ENCODE measurements at places on chromosomes 3 and 15.
A peak's percentile ranks its signal among the peaks of the same experiment; 100 is the strongest.

DNA sequence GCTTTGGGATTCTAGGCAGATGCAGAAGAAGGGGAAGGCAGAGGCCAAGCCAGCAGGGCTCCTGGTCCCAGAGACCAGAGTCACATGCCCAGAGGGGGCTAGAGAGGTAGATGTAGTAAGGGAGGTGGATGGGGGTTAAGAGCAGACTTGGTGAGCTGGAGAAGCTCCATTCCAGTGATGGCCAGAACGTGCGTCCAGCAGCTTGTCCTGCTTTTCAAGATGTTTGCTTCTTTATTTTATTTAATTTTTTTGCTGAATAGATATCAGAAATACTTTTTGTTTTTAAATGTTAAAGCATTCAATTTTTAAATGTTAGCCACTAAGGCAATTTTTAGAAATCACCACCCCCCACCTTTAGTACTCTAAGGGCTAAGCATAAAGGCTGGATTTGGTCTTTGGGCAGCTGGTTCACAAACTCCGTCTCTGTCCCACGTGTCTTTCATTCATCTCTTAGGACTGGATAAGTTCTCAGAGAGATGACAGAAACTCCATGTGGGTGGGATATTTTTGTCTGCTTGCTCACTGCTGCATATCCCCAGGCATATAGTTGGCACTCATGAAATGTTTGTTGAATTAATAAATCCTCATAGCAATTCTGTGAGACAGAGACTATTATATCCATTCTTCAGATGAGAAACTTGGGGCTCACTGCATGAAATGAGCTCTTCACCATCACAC lies 6.7 kb downstream of the COLQ start:
- DNase-seq, result peak; percentile 32

DNA sequence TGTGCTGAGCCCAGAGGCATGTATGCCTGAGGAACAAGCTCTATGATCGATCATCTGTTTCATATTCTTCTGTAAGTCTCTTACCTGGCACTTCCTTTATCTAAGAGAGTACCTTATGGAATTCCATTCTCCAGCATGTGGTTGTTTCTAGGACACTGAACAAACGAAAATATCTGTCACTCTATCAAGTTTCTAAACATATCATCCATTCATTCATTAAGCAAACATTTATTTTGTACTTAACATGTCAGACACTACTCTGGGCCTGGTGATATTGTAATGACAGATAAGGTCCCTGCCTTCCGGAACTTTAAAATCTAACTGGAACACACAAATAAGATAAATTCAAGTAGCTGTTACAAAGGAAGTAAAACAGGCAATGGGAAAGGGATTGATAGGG lies 477.1 kb downstream of the IGSF11 start:
- DNase-seq, result no peak

- DNase-seq, result no peak
These were observed 57.8 kb upstream of the TGFBR2 start for GRCh38 chr3:30548600-30548999.

DNA sequence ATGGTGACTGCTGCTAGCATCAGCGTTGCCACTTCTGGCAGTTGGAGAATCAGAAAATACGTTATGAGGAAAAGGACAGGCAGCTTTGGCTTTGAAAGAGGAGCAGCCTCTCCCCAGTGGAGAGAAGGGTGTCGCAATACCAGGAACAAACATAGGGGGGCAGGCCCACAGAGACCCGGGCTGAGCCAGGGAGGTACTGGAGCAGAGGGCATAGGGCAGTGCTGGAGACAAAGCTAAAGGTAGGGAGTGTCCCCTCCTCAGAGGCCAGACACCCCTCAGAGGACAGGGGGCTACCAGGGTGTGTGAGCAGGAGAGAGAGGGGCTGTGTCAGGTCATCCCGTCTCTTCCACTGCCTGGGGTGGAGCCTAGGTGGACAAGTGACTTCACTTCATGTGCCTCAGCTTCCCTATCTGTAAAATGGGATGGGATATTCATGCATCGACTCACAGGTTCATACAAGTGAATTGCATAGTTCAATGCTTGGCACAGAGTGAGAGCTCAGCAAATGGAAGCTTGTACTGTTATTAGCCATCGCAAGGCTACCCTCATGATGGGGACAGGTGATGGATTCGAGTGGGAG lies 49.7 kb upstream of the LIMD1 start:
- DNase-seq, result no peak

DNA sequence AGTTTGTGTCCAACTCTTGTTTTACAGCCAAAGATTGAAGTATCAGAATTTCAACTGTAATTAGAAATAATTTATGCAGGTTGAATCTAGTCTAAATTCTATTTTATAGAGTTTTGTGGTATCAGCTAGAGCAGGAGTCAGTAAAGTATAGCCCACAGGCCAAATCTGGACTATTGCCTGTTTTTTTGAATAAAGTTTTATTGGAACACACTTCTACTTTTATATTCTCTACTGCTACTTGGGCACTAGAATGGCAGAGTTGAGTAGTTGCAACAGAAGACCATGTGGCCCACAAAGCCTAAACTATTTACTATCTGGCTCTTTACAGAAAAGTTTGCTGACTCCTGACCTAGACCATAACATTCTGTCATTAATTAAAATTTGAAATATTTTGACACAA lies 36.3 kb downstream of the TFG start:
- no peak for DNase-seq

DNA sequence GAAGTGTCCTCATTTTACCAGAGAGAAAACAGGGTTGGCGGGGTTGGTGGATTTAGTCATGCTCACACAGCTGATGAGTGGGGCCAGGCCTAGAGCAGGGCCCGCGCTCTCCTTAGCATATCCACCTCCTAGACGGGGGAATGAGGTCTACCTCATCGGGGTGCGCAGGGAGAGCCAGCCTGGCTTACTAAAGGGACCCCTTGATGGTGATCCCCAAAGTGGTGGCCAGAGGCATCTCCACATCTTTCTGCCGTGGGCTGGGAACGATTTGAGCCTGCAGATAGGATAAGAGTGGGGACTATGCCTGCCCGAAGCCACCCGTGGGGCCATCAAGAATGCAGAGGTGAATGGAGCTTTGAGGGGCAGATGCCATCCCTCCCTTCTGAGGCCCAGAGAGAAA lies 69.4 kb downstream of the UMPS start:
- no peak for DNase-seq
